Stimulated activated CD4-positive, alpha-beta T cell treated with anti-CD3 and anti-CD28 coated beads, Interleukin-2, amount 100 ng/mL, for 48 hours (primary cell): ENCODE measurements at places on chromosomes 13 and 19.

DNA sequence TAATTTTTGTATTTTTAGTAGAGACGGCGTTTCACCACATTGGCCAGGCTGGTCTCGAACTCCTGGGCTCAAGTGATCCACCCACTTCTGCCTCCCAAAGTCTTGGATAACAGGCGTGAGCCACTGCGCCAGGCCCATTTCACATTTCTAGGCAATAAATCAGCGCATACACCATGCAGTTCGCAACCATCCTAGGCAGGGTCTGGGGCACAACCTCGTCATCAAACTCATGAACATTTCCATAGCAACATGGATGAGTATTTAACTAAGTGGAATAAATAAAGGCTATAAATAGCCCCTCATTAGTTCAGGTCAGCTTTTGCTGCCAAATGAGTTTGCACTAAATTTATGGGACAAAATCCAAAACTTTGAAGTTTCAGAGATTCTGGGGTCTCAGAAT is 8.2 kb downstream of the MEIS3 start:
- DNase-seq, result no peak

DNA sequence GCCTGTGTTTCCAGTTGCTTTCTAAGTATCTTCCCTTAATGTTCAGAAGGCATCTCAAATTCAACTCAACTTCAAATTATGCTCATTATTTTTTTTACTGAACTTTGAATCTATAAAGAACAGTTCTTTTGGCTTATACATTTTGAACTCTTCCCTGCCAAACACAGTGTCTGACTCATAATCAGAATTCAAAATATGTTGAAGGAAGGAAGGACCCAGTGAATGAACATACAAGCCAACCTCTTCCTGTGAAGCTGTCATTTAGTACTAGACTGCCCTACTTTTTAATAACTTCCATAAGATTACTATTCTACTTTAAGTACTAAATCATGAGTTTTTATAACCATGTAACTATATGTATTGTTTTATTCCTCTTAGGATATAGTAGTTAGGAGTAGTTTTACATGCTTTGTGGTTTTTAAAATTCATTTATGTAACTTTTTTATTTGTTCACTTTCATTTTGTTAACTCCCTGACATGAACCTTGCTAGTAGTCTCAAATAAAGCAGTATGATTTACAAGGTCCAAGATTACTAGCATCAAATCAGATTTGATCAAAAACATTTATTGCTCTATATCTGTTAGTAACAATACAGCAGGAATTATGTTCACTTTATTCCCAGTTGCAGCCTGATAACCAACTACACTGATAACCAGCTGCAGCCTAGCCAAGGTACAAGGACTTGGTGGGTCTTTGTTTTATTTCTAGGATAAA is 6.4 kb downstream of the NUDT15 start:
- no peak for DNase-seq

DNA sequence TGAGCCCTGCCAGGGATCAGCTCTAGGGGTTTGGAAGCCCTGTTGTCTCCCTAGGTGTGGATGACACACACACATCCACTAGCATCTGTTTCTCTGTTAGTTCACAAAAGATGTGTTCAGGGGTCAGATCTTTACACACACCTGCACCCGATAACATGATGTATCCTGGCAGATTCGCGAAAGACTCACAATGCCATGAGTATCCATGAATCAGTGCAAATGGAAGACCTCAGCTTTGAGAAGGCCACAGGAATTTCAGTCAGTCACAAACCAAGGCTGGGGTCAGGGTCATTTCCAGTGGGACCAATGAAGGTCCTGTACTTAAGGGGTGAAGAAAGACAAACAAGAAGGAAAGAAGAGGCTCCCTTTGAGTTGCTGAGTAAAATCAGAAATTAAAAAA is 898.2 kb downstream of the UQCRFS1 start:
- DNase-seq, result no peak

GRCh38 chr13:102648046-102648445 is 46.8 kb downstream of the METTL21C start:
- no peak for DNase-seq

DNA sequence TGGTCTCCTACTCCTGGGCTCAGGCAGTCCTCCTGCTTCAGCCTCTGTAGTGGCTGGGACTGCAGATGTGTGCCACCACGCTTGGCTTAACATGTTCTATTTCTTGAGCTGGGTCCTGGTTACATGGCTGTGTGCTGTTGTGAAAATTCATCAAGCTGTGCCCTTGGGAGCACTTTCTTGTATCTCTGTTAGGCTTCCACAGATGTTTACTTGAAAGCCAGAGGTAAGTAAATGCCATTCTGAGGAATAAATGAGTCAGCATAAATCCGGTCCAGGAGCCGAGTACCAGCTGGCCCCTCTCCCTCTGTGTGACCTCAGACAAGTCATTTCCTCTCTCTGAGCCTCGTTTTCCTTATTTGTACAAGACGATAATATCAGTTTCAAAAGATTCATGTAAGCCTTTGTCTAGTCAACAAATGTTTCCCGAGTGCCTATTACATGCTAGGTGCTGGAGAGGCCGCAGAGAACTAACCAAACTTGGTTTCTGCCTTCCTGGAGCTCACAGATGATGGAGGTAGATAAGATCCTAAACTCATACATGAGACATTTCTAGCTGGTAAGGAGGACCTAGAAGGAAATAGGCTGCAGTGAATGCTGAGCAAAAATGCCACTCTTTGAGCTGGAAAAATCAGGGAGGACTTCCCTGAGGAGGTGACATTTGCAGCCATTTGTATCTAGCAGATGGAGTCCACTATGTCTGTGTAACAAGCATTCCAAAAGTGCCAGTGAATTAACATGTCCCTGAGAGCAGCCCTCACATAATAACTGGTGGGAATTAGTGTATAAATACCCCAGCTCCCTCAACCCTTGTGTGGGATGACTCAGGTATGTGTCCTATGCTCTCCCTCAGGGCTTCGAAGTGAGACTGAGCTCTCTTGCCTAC is 2.7 kb upstream of the RASAL3 start:
- DNase-seq, result peak; percentile 27

DNA sequence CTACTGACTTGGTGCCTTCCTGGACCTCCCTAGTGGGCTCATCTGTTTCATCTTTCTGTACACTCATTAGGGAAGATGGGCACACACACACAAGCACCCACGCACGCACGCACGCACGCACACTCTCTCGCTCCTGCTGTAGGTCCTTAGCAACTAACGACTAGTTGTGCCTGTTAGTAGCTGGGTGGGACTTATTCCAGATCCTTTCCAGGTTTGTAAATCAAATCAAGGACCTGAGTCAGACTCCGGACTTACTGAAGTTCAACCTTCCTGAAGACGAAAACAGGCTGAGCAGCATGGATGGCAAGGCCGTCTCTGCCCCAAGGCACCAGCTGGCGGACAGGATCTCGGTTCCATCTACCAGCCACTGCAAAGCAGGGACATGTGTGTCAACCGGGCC is 76.2 kb downstream of the SLC15A1 start:
- no peak for DNase-seq

DNA sequence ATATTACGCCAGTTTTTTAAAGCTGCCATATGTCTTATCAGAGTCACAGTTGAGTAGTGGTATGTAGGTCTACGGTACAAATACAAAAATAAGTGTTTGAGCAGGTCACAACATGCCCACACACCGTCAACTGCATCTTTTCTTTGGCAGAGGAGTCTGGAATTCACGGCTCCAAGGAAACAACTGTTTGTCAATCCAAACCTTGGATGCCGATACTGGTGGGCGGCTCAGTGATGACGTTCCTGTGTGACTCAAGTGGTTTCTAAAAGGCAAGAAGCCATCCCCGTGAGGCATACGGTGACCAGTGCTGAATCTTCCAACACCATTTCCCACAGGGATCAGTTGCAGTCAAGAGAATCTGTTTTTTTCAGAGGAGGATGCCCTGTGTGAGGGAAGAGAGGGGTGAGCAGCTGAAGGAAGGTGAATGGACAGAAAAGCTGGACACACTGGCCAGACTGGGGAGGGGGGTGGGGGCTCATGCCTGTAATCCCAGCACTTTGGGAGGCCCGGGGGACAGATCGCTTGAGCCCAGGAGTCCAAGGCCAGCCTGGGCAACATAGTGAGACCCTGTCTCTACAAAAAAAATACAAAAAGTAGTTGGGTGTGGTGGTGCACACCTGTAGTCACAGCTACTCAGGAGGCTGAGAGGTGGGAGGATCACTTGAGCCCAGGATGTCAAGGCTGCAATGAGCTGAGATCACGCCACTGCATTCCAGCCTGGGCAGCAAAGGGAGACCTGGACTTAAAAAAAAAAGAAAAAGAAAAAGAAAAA is 22.8 kb upstream of the CEBPG start:
- DNase-seq, result no peak

DNA sequence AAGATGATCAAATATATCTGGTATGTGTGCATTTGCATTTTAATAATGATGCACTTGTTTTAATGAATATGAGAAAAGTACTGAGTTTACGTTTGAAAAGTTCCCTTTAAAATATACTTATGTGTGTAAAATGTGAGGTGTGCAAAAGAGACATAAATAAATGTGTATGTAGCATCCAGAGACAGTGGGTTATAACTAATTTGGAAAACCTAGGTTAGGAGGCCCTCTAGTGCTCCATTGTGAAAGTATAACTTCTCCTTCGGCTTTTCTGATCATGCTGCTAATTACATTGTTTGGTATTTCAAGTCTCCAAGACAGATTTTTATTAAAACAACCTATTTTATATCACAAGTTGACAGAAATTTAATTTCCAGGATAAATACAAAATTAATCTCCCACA is 30.1 kb downstream of the SCEL start:
- no peak for DNase-seq

GRCh38 chr19:41327076-41327575 is 17.2 kb downstream of the CCDC97 start:
- no peak for DNase-seq

DNA sequence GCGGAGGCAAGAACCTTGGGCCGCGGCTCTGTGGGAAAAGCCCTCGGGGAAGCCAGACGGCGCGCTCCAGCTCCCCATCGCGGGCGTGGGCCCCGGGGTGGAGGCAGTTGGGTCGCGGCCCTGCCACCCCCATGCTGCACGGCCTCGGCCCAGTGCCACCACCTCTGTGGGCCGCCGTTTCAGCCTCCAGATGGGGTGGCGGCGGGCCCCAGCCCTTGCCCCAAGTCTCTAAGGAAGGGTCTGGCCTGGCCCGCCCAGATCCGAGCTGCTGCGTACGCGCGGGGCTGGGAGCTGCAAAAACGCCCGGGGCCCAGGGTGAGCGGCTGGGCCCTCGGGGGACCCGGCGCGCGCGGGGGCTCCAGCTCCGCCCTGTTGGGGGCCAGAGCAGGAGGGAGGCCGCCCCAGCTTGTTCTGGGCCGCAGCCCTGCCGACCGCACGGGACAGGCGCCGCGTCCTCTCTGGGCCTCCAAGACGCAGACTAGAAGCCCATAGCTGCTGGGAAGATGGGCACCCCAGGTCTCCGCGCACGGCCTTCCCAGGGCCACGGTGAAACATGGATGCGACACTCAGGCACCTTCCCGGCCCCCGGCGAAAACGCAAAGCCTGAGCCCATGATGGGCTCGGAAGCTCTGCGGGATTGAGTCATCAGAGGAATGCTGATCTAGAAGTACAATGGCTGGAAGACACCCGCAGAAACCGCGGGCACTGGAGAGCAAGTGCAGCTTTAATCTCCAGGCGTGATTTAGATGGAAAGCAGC is 110.1 kb downstream of the KCTD15 start:
- no peak for DNase-seq

DNA sequence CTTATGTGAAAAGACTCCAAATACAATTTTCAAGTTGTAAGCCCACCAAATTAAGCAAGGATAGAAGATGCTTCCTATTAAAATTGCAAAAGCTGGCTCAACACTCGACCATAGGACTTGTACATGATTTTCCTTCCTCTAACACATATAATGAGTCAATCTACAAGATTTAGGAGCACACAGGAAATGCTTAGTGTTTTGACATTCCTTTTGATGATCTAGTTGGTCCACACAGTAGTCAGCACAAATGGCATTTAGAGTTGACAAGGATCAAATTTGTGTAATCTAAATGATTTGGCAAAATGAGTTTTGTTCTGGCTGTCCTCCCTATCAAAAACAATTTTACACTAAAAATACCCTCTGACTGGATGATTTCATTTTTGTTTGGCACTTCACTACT is 340.2 kb downstream of the DIAPH3 start:
- no peak for DNase-seq

- DNase-seq, result no peak
Measured at GRCh38 chr19:44947041-44947581, 1.3 kb downstream of the APOC2 start.

GRCh38 chr13:84672616-84673015 is 790.3 kb upstream of the SLITRK1 start:
- DNase-seq, result no peak

GRCh38 chr13:94664889-94665288 is 47.5 kb downstream of the SOX21 start:
- no peak for DNase-seq

- no peak for DNase-seq
Measured at GRCh38 chr19:16619457-16619856, 8.5 kb downstream of the MED26 start.

DNA sequence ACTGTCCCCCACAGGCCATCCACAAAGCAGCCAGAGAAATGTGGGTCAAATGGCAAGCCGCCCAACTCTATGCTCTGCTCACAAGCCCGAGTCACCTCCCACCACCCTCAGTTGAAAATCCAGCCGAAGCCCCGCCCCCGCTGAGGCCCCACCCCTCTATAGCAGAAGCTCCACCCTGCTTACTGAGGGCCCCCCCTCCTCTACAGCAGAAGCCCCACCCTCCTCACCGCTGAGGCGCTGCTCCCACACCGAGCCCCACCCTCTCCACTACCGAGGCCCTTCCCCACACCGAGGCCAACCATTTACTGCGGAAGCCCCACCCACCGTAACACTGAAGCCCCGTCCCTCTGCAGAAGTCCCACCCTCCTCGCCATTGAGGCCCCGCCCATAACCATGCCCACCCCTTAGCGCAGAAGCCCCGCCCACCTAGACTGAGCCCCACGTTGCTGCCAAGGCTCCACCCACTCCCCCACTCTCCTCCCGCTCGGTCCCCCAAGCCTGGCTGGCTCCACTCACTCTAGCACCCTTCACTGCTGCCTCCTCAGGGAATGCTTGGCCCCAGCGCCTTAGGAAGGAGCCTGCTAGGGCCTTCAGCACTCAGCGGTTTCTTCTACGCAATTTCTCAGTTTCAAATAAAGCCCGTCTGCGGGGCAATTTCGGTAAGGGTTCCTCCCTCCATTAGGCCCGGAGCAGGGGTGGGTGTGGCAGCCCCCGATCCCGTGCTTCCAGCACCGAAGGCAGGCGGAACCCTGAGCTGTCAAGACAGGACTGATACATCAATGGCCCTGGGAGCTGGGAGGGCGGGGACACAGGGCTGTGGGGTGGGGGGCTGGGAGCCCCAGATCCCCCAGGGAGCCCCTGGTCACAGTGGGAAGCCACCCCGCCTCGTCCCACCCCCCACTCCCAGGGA is 9.0 kb upstream of the MYDGF start:
- DNase-seq, result peak; percentile 15

- DNase-seq, result no peak
Measured at GRCh38 chr13:20337884-20338551, 105.9 kb upstream of the GJB6 start.

GRCh38 chr13:53759016-53759415 is 730.4 kb downstream of the OLFM4 start:
- no peak for DNase-seq

- DNase-seq, result no peak
Measured at GRCh38 chr13:99040536-99041131, 62.8 kb upstream of the DOCK9 start.
